Mucosa of gallbladder (tissue), 1 donor: ENCODE measurements at places on chromosomes 7 and 10. TPM values are rescaled to one million over a fixed set of nuclear protein-coding genes. Genes with fewer than 3 reads are reported as not detected.

DNA sequence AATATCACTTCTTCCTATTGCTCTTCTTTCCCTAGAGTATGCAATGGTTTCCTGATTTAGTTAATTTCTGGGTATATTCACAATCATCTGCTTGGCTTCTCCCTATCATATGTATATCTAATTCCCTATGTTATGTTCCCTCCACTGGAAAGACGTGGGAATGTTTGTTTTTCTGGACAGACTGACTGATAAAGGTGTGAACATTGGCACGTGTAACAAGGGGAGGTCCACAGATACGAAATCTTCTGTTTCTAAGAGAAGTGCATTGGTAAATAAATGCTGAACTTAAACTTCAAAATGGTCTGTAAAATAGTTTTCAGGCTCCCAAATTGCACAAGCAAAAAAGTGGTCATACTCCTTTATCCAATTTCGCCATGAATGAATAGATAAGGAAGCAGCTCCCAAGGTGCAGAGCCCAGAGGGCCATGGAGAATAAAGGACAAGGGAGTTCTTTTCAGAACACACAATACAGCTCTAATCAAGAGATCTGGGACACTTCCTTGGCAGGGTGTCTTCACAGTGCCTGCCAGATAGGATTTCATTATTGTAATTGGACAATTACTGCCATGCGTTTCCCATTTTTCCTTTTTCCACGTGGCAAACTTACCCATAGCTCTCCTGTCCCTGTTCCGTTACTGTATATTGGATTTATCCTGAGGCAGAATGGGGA, 141.9 kb downstream of the RNF133 start:
- no peak for DNase-seq

Gene LIPM
- total RNA-seq: not detected

DNA sequence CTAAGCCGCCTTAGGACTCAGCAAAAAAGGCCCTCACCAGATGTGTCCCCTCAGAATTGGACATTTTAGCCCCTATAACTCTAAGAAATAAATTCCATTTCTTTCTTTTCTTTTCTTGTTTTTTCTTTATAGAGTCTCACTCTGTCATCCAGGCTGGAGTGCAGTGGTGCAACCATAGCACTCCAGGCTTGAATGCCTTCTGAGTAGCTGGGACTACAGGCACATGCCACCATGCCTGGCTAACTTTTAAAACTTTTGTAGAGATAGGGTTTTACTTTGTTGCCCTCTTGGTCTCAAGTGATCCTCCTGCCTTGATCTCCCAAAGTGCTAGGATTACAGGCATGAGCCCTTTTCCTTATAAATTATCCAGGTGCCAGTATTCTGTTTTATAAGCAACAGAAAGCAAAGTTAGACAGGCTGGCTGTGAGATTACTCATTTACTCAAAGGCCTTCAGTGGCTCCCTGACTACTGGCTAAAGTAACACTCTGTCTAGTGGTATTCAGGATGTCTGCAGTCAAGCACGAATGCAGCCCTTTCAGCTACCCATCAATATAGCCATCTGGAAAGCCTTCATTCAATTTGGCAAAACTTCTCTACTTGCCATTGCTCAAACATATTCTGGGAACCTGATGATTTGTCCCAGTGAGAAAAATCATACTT, 128.6 kb downstream of the ICA1 start:
- no peak for DNase-seq

Gene WIPF3
- 11.2 TPM for total RNA-seq

Gene EPDR1
- 23.2 TPM for total RNA-seq

DNA sequence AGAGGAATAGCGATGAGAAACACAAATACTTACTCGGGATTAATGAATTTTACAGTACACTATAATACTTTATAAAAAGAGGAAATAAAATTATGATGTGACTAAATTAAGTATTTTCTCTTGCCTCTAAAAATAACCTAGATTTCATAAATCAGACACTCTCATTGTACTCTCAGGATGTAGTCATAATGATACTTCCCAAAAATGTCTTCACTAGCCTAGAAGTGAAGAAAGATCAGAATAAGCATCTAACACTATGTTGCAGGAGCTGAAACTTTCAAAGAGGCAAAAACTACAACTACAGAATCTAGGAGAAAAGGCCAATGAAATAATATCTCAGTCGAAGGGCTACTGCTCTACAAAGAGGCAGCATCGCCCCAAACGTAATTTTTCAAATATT, 49.4 kb downstream of the DNAJC1 start:
- DNase-seq: no peak

- peak; percentile 76 for DNase-seq
Measured at GRCh38 chr10:78255796-78256638, 222.4 kb downstream of the RPS24 start.

GRCh38 chr7:156096771-156097538, 284.7 kb upstream of the SHH start:
- DNase-seq: no peak

GRCh38 chr10:50653758-50654157, 30.0 kb upstream of the SGMS1 start:
- no peak for DNase-seq

Gene STMP1
- total RNA-seq: 35.2 TPM

- DNase-seq: no peak
Measured at GRCh38 chr10:119029613-119030420, at the start of gene NANOS1. Gene NANOS1 (plus strand): TSS chr10:119029714. CDS start chr10:119029802, 88 bp downstream.

GRCh38 chr10:12566161-12567115, 217.1 kb downstream of the CAMK1D start:
- DNase-seq: no peak

- no peak for DNase-seq
Measured at GRCh38 chr7:35494407-35494806, 200.5 kb downstream of the HERPUD2 start.

DNA sequence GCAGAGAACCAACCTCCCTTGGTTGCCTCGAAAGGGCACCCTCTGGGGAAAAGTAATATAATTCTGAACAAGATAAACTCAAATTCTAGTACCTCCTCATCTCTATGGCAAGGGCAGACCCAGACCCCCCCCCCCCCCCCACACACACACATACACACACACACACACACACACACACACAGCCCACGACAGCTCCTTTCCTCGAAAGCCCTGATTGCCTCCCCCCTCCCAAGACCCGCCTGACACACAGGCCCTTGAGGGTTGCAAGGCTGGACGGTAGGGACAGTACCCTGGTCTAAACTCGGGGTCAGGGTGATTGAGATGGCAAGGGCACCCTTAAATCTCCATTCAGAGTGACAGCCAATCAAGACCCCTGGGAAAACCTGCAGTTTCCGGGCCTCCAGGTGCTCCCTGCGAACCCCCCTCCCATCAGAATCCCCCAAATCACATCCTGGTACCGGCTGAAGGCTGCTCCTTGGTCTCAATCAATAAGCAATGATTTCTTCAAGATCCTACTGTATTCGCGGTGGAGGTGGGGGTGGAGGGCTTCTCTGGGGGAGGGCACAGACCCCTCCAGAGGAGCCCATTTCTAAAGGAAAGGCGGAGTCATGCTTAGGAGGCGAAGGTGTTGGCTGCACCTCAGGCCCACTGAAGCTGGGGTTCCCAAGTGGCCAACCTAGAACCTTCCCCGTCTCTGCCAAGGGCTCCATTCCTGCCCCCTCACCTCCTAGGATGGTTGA, 100.7 kb downstream of the HIP1 start:
- no peak for DNase-seq

Gene MTURN
- total RNA-seq: 36.3 TPM

Gene TAF3
- total RNA-seq: 7.7 TPM

DNA sequence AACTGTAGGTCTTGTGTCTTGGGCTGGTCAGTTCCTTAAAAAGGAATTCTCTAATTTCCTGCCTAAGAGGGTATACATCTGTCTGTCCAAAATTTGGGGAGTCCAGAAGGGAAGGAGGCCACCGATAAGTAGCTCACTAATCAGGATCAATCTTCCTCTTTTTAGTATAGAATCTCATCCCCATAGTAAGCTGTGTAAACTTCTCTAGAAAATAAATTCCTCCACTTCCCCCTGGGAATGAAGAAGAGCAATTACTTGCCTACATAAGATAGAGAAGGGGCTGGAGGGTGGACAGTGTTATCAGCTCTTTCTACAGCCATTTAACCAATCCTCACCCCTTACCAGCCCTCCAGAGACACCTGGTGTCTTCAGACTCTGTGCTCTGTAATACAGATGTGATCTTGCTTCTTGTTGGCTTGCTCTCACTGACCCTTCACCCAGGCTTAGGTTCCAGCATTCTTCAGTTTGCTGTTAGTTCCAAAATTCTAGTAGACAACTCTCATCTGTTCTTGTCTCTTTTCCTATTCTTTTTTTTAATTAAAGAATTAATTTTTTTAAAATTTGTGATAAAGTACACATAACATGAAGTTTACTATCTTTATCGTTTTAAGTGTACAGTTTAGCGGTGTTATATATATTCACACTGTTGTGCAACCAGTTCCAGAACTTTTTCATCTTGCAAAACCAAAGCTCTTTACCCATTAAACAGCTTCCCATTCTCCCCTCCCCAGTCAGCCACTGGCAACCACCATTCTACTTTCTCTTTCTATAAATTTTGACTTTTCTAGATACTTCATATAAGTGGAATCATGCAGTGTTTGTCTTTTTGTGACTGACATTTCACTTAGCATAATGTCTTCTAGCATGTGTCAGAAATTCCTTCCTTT, 6.5 kb upstream of the PRKAR2B start:
- DNase-seq: no peak

GRCh38 chr10:131933696-131934086, 32.9 kb downstream of the PPP2R2D start:
- no peak for DNase-seq

DNA sequence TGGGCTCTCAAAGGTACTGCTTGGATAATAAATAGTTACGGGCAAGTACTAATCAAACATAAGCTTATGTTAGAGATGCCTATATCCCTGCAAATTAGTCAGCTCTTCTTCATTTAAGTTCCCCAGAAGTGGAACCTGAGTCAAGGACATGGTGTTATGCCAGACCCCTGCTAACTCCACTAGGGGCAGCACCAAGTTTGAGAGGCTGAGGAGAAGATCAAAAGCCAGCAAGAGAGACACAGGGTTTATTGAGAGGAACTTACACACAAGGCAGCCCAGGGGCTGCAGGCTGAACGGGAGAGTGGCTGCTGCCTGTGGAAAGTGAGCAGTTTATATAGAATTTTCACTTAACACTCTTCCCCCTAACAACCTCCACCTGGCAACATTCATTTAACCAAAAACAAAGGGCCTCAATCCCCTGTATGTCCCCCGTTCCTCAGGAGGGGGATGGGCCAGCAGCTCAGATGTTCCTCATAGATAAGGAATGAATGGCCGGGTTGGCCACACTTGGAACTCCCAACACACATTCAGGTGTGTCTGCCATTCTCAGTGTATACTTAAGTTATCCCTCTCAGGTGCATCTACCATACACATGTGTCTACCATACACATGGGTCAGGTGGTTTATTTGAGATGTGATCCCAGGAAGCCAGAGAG, 62.6 kb upstream of the GHITM start:
- DNase-seq: no peak

DNA sequence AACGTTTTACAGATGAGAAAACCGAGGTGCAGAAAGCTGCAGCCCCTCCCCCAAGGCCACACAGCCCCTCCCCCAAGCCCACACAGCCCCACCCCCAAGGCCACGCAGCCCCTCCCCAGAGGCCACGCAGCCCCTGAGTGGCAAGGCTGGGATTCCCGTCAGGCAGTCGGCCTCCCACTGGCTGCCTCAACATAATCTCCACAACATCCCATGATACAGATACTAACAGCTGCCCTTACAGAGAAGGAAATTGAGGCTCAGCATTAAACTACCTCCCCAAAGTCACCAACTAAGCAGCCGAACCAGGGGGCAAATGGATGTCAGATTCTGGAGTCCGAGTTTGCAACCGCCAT, 15.9 kb downstream of the SH3PXD2A start:
- no peak for DNase-seq

GRCh38 chr10:48902096-48902495, 37.5 kb downstream of the LRRC18 start:
- no peak for DNase-seq

Gene C10orf67
- total RNA-seq: 0.14 TPM

Gene FFAR4
- total RNA-seq: 6.1 TPM

Gene MRC1
- 31.0 TPM for total RNA-seq

- DNase-seq: no peak
Measured at GRCh38 chr10:17708821-17709220, 43.2 kb upstream of the TMEM236 start.

DNA sequence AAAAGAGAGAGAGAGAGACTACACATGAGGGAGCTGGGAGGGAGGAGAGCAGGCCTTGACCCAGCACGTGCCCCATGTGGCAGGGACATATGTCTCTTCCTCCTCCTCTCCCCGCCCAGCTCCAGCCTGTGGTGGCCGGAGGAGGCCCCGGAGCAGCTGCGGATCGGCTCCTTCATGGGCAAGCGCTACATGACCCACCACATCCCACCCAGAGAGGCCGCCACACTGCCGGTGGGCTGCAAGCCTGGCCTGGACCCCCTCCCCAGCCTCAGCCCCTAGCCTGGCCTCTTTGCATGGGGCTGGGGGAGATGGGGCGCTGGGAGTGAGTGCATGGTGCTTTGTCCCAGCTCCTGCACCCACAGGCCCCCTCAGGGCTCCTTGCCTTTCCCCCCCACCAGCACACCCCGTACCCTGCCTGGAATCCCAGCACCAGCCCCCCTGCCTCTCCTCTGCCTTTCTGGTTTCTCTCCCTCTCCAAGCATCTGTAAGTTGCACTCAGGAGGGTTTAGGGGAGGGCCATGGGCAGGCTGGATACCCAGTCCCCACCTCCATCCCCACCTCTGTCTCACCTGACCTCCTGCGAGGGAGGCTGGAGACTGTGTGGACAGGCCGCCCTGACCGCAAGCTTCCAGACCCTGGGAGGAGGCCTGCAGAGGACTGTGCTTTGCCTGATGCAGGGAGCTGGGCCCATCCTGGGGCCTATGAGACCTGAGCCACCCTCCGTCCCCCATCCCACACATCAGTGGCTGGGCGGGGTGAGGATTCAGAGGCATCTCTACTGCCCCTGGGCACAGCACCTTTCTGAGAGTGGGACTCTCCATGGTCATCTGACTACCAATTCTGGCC, 4.8 kb downstream of the UPK3B start:
- no peak for DNase-seq

GRCh38 chr10:20004087-20004523, 187.9 kb downstream of the PLXDC2 start:
- peak; percentile 31 for DNase-seq

GRCh38 chr7:132546366-132547127, 29.7 kb downstream of the PLXNA4 start:
- DNase-seq: no peak

Gene VWDE
- 1.7 TPM for total RNA-seq

DNA sequence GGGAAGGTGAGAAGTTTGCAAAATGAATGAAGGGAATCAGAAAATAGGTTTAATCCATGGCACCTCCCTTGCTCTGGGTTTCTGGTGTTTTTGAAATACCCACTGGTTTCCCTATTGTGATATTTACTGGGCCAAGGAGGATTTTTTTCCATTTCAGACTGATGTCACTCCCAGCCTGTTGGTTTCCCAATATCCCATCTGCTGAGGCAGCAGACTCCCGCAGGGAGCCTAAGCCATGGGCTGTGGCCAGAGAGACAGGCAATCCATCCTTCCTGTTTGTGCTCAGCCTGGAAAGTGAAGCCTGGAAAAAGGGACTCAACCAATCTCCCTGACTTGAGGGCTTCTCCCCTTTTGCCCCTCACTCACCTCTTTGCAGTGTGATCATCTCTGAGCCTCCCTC, 22.8 kb downstream of the FAM107B start:
- DNase-seq: no peak

DNA sequence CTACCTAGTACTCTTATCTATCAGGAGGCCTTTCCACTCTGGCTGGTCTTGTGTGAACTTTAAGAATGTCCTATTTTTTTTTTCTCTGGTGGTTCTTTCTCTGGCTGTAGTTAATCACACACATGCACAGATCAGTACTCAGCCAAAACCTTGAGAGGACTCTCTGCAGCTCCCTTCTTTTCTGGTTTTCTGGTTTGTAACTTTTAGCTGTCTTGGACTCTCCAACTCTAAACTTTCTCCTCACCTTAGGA, 54.9 kb upstream of the HELLS start:
- DNase-seq: no peak

- no peak for DNase-seq
Measured at GRCh38 chr7:139345042-139345441, 3.9 kb downstream of the FMC1 start.
